ENCODE measurements at places on chromosomes 3 and 15.

GRCh38 chr15:57323806-57324589 lies 52.3 kb upstream of the CGNL1 start:
- DNase-seq: peak; percentile 94

GRCh38 chr3:58804914-58805313 lies 138.3 kb upstream of the FAM3D start:
- no peak for DNase-seq

DNA sequence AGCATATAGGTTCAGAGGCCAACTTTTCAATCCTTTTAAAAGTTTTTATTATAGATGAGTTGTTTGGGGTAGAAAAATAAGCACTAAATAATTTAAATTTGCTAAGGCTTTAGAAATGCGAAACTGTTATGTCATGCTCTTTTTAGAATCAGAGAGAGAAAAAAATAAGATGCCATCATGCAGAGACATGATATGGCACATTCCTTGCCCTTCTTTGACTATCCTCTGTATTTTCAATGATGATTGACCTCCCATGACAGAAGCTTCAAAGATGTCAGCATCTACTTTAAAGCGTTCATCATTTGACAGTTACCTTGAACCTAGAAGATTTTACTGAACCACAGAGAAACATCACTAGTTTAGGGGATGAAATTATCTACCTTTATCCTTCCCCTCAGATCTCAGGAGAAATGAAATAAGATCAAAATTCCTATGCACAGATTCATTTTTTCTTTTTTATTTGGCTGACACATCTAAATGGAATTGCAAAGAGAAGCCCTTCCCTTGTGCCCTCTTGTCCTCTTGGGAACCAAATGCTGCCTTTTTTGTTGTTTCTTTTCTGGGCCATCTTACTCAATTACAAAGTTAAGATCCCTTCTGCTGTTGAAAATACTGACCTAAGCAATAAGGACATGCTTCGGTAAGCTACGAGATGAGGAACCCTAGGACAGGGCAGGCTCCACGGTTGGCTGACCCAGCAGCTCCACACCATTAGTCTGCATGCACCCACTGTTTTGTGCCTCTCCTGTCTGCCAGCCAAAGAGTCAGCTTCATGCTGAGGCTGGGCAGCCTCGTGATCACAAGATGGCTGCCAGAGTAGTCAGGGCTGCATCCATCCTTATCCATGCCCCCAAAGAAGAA lies 289.7 kb upstream of the TPM1 start:
- DNase-seq: no peak

- DNase-seq: no peak
Measured at GRCh38 chr15:51492528-51492927, 130.0 kb downstream of the DMXL2 start.

GRCh38 chr15:26126070-26126469 lies 262.9 kb upstream of the ATP10A start:
- no peak for DNase-seq

GRCh38 chr15:101255615-101256241 lies 3.9 kb upstream of the CHSY1 start:
- DNase-seq: no peak

All from SK-N-MC (cell line).